Activated T-helper 1 cell treated with Interleukin-2 at 50 U/mL for 16 hours (primary cell): ENCODE measurements at places on chromosomes 3 and 15.

GRCh38 chr15:45729141-45729540 lies 94.3 kb downstream of the SQOR start:
- DNase-seq = no peak

- DNase-seq = no peak
These were observed 229.8 kb downstream of the TBL1XR1 start for GRCh38 chr3:176967522-176967921.

DNA sequence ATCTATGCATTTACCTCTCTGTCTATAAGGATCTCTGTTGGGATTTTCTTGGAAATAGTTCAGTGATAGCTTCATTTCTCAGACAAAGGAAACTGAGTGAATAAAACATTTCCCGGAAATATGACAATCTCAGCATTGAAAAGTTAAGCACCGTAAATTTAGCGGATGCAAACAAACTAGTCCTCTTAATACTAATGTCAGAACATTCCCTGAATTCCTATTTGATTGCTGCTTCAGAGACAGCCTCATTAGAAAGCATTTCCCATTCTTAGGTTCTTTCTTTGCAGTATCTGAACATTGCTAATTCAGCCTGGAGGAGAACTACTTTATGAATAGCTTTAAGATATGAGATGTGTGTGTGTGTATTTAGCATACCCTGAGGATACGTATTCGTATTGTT lies 101.3 kb downstream of the NR2F2 start:
- DNase-seq = no peak

GRCh38 chr3:164326714-164327113 lies 751.6 kb downstream of the SI start:
- DNase-seq = no peak

GRCh38 chr3:30659270-30660130 lies 53.1 kb downstream of the TGFBR2 start:
- no peak for DNase-seq

- no peak for DNase-seq
These were observed 123.4 kb upstream of the PRR20G start for GRCh38 chr3:127411083-127411727.

GRCh38 chr3:41363830-41364523 lies 164.7 kb downstream of the CTNNB1 start:
- no peak for DNase-seq

- no peak for DNase-seq
These were observed 112.0 kb downstream of the AKAP13 start for GRCh38 chr15:85492406-85492805.

GRCh38 chr3:171190668-171191067 lies 164.1 kb upstream of the SLC2A2 start:
- no peak for DNase-seq

DNA sequence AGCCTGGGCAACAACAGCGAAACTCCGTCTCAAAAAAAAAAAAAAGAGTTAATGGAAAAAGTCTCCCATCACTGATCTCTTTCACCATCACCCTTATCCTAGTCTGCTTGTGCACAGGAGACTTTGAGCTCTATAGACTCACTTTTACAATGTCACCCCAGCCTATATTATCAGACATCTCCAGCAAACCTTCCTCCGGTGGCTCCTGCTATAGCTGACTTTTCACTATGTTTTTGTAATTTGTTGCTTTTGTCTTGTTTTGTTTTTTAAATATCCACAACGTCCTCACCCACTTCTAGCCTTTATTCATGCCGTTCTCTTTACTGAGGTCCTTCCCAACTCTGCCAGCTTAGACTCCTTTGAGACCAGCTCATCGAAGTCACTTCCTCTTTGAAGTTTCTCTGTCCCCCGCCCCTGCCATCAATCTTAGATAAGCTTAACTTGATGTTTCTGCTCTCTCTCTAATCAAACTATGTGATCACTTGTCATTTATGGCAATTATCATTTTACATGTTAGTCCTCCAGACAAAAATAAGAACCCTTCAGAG lies 82.7 kb upstream of the CHD2 start:
- DNase-seq = no peak

- DNase-seq = no peak
These were observed 46.2 kb downstream of the CTDSPL start for GRCh38 chr3:37907906-37908305.
